Activated naive CD4-positive, alpha-beta T cell (primary cell): ENCODE measurements at places on chromosomes 16 and 17.

GRCh38 chr16:1929105-1929504, 10.9 kb upstream of the HS3ST6 start:
- no peak for DNase-seq

GRCh38 chr17:50039058-50039457, 16.9 kb upstream of the ITGA3 start:
- DNase-seq, result no peak

DNA sequence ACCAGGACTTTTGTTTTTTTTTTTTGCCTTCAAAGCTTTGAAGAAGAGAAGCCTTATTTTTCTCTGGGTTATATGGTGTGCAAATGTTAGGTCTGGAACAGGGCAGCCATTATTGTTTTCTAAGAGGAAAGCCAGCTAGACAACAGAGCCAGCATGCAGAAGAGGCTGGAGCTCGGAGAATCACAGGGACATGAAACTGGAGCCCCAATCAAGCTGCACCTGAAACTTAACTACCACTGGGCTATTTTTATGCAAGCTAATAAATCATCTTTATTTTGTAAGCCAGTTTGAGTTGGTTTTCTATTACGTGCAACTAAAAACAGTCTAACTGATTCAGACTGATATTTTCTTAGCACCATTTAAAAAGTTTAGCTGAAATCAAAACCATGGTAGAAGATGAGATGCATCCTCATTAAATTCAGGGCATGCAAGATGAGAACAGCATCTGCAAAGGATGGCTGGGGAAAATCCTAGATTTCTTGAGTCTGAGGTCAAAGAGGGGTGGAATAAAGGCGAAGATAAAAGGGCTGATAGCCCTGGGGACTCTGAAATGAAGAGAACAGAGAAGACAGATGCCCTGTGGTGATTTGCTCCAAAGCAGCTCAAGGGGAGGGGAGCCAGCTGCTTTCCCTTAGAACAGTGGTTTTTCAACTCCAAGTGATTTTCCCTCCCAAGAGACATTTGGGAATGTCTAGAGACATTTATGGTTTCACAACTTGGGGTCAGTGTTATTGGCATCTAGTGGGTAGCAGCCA, 177.1 kb upstream of the WSCD1 start:
- DNase-seq, result no peak

DNA sequence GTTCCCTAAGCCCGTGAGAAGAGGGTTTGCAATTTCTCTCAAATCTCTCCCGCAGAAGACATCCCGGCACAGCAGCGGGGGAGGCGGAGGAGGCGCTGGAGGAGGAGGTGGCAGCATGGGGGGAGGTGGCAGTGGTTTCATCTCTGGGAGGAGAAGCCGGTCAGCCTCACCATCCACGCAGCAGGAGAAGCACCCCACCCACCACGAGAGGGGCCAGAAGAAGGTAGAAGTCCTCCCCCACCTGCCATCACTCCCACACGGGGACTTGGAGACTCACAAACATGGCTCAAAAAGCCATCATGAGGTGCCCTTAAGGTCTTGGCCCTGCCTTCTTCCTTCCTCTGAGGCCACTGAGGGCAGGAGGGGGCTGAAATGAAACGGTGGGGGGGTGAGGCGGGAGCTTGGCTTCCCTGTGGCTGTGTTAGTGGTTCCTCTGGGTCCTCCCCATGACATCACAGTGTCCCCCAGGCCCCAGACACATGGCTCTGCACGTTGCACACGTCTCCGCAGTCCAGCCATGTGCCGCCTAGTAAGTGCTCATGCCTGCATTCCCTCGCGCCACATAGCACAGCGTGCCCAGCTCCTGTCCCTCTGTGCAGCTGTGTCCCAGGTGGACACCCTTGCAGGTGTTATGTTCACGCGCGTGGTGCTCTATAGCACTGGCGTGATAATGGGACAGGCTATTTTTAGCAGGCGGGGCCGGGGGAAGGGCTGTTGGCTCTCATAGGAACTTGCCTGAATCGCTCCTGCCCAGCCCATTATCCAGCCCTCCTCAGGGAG, 6.9 kb downstream of the MLLT6 start:
- no peak for DNase-seq

DNA sequence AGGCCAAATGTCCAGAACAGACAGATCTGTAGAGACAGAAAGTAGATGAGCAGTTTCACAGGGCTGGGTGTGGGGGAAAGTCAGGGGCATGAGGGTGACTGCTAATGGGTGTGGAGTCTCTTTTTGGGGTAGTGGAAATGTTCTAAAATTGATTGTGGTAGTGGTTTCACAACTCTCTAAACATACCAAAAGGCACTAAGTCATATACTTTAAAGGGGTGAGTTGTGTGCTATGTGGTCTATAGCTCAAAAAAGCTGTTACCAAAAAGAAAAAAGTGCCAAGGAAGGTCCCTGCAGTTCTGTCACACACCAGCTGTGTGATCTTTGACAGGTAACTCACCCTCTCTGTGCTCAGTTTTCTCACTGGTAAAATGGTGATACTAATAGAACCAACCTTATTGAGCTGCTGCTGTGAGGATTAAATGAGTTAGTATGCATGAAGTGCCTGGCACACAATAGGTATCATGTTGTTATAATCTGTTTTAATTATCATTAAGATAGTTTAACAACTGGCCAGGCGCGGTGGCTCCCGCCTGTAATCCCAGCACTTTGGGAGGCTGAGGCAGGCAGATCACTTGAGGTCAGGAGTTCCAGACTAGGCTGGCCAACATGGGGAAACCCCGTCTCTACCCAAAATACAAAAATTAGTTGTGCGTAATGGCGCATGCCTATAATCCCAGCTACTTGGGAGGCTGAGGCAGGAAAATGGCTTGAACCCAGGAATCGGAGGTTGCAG, 10.3 kb downstream of the ITGAX start:
- no peak for DNase-seq

- DNase-seq, result no peak
These were observed 5.0 kb upstream of the ALDH3A1 start for GRCh38 chr17:19753051-19753509.

DNA sequence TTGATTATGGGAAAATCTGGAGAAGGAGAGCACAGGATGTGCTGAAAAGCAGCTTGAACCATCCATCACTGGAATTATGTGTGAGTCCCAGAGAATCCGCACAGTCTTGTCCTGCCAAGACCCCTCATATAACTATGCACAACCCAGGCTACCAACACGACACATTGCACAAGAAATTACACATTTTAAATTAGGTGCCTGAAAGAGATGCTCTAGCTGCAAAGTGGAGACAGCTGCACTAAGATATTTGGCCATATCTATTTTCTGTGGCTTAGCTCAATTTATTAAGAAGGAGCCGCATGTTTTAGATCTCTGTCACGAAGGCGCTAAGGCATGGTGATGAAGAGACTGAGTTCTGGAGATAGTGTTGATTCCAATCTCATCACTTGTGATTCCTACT, 1308.4 kb downstream of the CDH8 start:
- DNase-seq, result no peak

DNA sequence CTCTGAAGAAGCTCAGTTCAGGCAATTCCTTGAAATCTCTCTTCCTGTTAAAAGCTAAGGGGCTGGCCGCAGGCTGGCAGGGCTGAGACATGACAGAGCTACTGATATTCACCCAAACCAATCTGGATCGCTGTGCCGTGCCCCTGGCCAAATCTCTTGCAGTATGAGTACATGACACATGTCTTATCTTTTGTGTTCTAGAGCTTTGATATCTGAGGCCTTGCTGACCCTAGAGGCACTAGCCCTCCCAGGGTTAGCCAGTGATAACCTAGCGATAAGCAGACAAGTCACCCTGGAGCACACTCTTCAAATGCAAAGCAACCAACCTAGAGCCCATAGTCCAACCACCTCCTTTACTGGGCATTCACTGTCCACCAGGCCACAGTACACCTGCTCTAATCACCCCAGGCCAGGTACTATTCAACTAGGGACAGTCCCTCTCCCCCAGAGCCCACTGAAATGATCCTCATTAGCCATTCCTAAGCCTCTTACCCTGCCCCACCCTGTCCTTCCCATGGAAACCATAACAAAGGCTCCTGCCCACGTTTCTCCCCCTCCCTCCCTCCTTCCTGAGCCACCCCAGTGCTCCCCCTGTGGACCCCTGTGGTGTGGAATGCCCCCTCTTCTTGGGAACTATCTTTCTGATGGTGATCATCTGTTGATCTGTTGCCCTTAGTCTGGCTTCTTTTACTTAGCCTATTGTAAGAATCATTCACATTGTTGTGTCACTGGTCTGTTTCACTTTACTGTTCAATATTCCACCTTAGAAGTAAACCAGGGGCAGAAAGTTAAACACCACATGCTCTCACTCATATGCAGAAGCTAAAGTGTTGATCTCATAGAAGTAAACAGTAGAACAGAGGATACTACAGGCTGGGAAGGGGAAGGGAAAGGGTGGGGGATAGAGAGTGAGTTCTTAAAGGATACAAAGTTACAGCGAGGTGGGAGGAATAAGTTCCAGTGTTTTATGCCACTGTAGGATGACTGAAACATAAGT, 52.5 kb downstream of the TEKT5 start:
- DNase-seq, result no peak

- peak; percentile 51 for DNase-seq
These were observed 923 bp downstream of the GDPD3 start for GRCh38 chr16:30112197-30113030.

DNA sequence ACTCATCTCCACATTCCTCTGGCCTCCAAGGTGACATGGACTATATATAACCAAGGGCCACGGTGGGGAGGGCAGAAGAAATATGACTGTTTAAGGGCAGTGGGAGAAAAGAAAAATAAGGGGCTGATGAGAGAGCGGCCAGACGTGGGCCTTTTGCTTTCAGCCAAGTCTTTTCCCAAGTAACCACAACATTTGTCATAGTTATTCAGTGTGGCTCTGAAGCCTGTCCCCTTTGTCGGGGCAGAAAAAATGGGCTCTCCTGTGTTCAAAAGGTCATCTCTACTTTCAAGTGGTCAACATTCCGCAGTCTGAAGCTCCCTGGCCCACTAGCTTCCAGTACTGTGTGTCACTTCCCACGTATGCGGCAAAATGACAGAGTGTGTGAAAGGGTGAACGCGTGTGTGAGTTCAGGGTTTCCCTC, 245.4 kb downstream of the NTN1 start:
- no peak for DNase-seq

- DNase-seq, result no peak
These were observed 10.8 kb downstream of the C16orf90 start for GRCh38 chr16:3484318-3485096.

DNA sequence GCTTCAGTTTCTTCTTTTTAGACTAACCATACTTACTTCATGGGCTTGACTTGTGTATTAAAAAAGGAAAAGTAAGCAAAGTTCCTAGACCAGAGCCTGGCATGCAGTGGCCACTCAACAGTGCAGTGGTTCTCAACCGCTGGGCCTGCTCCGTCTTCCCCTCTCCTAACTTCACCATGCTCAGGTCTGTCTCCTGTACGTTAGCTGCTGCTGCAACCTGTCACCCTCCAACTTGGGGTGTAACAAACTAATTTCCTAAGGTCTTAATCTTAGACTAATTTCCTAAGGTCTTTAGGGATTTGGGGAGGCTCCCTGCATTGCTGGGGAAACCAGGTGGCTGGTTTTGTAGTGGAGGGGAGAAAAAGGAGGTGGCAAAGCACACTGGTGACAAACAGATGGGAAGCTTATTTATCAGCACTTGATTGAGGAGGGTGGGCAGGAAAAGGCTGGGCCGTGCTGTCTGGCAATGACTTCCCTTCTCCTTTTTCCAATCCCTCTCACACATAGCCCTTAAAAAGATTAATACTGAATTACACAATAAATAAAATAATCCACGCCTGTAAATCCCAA, 2.2 kb upstream of the ARL4D start:
- no peak for DNase-seq
